MCF 10A (cell line): ENCODE measurements at places on chromosomes 11 and 22.

- no peak for DNase-seq
- no peak overlapping the region for H3K27ac ChIP-seq
- no peak overlapping the region for H3K4me3 ChIP-seq
- peaks cover 19% of the 10 kb centered on the region for H3K27me3 ChIP-seq
- no peaks in the 10 kb centered on the region for H3K36me3 ChIP-seq
- H3K4me1 ChIP-seq = peaks cover 18% of the 10 kb centered on the region
Measured at GRCh38 chr22:38837414-38837928, 6.4 kb downstream of the NPTXR start.

DNA sequence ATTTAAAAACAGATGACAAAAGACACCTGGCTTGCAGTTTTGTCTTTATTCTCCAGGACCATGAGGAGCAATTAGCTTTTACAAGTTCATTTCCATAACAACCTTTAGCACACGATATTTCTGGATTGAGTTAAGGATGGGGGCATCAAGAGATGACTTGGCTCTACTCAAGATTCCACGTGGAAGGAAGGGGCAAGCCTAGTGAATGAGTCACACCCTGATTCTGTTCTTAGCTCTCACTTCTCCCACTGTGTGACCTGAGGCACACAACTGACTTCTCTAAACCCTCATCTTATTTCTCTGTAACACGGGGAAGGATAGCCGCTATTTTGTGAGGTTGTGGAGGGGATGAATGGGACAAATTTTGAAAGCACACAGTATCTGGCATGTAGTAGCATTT is 185.5 kb downstream of the KIRREL3 start:
- no peaks in the 10 kb centered on the region for H3K27me3 ChIP-seq
- H3K27ac ChIP-seq = no peak overlapping the region
- no peak for DNase-seq
- H3K36me3 ChIP-seq = no peaks in the 10 kb centered on the region

GRCh38 chr11:45532546-45532945 is 132.9 kb downstream of the CHST1 start:
- H3K36me3 ChIP-seq = no peaks in the 10 kb centered on the region
- H3K4me3 ChIP-seq = no peak overlapping the region
- no peaks in the 10 kb centered on the region for H3K4me1 ChIP-seq
- no peak overlapping the region for H3K27ac ChIP-seq

GRCh38 chr11:125410091-125410490 is 86.0 kb downstream of the FEZ1 start:
- peaks cover 2% of the 10 kb centered on the region for H3K4me1 ChIP-seq
- DNase-seq = peak; percentile 36
- no peak overlapping the region for H3K4me3 ChIP-seq
- H3K36me3 ChIP-seq = no peaks in the 10 kb centered on the region
- H3K27me3 ChIP-seq = peaks cover 60% of the 10 kb centered on the region
- H3K27ac ChIP-seq = no peak overlapping the region

DNA sequence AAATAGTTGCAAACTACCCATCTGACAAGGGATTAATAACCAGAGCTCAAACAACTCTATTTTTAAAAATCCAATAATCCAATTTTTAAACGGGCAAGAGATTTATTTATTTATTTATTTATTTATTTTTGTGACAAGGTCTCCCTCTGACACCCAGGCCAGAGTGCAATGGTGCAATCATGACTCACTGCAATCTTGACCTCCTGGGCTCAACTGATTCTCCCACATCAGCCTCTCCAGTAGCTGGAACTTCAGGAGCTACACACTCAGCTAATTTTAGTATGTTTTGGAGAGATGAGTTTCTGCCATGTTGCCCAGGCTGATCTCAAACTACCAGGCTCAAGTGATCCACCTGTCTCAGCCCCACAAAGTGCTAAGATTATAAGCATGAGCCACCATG is 267.2 kb upstream of the BLID start:
- no peak overlapping the region for H3K4me3 ChIP-seq
- H3K27me3 ChIP-seq = no peaks in the 10 kb centered on the region
- H3K4me1 ChIP-seq = no peaks in the 10 kb centered on the region

DNA sequence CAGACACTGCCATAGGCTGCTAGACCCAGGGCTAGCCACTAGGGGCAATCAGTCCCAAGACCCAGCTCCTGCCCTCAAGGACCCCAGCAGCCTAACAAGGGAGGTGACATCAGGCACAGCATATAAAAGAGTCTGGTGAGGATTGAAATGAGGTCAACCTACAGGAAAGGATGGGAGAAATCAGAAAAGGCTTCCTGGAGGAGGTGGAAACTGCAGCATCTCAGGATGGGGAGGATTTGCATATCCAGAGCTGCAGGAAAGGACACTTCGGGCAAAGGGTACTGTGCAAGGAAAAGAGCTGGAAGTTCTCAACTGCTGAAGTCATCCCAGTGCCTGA is 2.9 kb upstream of the ARFGAP2 start:
- peak; percentile 47 for DNase-seq
- peak overlapping the region; percentile 88 for H3K27ac ChIP-seq
- peaks cover 22% of the 10 kb centered on the region for H3K4me1 ChIP-seq
- no peak overlapping the region for H3K4me3 ChIP-seq
- peaks cover 38% of the 10 kb centered on the region for H3K36me3 ChIP-seq
- H3K27me3 ChIP-seq = no peaks in the 10 kb centered on the region
